ENCODE measurements at places on chromosomes 16 and 17.
A peak's percentile ranks its signal among the peaks of the same experiment; 100 is the strongest.

- no peak for DNase-seq
Measured at GRCh38 chr16:15976225-15976812, 26.9 kb downstream of the ABCC1 start.

DNA sequence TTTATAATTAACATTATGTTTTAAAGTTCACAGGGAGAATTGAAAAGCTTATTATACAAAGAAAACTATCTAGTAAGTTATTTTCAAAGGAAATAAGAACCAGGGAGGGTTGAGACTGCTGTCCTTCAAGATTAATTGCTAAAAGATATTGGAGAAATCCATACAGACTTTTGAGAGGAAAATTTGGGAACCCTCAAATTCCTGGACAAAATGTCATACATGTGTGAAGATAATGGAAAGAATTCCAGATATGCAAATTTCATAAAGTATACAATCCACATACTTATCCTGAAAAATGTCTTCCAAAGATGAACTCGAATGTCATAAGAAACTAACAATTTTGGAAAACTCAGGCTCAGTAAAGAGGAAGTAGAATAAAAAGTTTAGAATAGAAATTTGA, 213.8 kb downstream of the HS3ST3A1 start:
- no peak for DNase-seq

GRCh38 chr17:40345994-40346764, 18.4 kb downstream of the GJD3 start:
- DNase-seq = no peak

DNA sequence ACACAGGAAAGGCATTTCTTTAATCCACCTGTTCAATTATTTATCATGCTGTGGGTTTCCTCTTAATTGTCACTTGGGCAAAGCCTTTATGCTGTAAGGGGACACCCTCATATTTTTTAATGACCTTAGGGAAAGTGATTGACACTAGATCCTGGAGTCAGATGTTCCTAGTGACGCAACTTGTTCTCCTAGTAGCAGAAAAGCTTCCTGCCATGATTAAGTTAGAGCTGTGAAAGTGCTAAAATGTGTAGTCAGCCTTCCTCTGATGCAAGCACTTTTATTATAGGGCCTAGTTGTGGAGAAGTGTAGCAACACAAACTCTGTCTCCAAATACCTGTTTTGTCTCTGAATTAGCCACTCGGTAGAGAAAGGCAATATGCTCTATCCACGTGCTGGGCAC, 12.3 kb downstream of the TMEM100 start:
- no peak for DNase-seq

GRCh38 chr17:73138541-73139138, 26.2 kb upstream of the SSTR2 start:
- no peak for DNase-seq

DNA sequence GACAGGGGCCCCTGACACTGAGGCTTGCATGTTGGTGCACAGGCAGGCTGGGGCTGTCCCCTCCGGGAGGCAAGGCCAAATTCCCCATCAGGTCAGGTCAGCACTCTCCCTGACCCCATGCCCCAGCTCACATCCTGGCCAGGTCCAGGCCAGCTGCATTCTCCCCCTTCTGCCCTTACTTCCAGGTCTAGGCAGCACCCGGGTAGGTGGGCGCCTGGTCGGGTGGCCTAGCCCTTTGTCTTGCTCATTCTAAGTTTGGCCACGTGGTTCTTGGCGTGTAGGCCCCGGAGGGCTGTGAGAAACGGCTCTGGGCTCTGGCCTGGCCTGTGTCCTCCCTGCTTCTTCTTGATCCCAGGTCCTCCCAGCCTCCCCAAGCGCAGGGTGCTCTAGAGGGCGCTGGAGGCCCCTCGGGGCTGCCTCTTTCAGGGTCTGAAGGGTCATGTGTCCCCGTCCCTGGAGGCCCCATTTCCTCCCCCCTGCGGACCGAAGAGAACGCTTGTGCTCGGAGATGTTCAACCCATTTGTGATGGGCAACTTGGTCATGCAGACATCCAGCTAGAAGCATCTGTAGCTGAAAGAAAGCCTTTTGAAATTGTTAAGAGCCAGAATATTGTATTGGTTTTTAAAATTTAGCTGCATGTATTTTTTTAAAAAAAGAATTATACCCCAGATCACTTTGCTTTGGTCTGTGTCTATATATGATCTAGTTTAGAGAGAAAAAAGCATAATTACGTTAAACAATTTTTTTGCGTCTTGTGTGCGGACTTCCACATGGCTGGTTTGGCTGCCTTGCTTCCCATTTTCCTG, 6.7 kb downstream of the BAHCC1 start:
- DNase-seq = no peak

DNA sequence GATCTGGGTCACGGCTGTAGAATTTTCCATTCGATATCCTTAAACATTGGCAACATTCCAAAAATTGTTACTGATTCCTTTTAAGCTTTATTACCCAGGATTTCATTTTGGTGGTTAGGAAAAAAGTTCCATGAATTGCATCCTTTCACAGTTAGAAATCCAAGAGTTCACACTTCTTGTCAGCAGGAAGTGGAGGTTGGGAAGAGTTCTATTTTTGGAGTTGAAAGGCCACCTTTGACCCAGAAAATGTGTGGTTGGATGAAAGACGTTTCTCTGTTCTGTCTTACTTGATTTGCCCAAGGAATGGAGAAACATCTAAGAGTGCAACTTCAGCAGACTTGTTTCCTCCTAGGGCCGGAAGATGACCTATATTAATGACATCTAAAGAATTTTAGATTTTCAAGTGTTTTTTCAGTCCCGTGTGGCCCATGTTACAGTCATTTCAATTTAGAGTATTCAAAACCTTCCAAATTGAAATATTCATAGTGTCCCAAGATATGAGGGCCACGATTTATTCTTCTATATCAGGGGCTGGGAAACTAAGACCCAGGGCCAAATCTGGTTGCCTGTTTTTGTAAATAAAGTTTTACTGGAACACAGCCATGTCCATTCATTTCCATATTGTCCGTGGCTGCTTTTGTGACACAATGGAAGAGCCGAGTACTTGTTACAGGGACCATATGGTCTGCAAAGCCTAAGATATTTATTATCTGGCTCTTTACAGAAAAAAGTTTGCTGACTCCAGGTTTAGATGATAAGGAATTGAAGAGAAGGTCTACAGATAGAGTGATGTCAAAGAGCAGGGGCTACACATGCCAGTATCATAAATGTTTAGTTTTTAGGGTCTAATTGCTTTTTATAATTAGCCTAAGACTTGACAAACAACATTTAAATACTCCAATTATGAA, 50.2 kb downstream of the CDK5R1 start:
- no peak for DNase-seq

- DNase-seq = no peak
Measured at GRCh38 chr17:21573961-21574610, 118.2 kb upstream of the KCNJ18 start.

DNA sequence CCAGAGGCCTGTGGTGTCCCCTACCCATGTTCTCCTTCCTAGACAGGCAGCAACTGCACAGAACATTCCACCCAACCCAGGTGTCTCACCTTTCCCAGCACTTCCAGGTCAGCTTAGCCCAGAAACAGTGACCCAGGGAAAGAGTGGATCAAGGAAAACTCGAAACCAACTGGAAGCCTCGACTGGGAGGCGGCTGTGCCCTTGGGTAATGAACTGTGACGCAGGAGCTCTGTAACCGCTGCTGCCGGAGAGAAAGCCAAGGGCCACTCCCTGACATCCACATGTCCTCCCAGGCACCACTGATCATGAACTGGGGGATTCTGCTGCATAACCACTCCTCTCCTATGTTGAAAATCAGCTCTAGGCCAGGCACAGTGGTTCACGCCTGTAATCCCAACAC, 34.4 kb downstream of the WDR59 start:
- DNase-seq = no peak

DNA sequence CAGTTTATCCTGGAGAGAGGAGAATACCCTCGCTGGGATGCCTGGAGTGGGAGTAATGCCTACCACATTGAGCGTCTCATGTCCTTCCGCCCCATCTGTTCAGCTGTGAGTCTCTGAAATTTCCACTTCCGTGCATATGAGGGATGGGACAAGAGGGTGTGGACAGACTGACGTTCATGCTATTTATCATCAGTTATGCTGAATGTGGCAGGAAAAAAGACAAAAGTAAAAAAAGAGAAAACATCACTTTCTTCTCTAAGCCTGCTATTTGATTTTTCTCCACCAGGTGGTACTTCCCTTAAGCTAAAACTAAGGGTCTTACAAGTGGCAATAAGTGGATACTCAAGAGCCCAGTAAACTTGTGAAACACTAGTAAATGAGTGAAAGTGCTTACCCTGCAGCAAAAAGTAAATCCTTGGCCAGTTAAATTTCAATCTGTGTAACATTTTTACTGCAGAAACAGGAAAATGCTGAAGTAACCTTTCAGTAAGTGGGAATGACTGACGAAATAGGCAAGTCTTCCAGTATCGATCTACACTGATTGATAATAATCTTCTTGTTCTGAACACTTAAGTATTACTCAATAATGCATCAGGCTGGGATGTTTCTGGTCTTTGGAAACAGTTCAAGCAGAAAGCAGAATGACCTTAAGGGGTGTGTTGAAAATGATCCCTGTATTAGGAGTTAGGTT, 5.6 kb downstream of the CRYBA1 start:
- no peak for DNase-seq

DNA sequence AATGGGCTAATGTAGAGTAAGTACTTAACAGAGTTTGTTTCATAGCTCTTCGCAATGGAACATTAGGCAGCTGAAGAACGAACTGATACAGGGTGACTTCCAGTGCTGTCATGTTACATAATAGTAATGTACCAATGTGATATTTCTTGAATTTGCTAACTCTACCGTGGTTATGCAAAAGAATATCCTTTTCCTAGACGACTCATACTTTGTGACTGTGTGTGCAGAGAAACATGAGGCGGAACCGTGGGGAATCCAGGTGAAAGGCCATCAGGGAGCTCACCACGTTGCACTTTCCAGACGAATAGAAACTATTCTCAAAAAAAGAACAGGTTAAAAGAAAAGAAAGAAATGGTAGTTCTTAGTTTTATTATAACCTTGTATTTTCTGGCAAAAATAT, 13.2 kb downstream of the NOB1 start:
- no peak for DNase-seq

- DNase-seq = no peak
Measured at GRCh38 chr17:32904891-32905290, 23.1 kb upstream of the TMEM98 start.

DNA sequence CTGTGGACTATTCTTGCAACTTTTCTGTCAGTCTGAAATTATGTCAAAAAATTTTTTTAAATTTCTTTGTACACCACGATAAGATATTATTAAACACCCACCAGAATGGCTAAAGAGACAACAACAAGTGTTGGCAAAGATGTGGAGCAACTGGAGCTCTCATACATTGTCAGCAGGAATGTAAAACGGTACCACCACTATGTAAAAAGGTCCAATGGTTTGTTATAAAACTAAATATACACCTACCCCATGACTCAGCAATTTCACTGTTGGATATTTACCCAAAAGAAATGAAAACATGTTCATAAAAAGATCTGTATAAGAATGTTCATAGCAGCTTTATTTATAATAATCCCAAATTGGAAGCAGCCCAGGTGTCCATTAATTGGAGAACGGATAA, 7.2 kb downstream of the KIAA0753 start:
- no peak for DNase-seq

GRCh38 chr16:27238016-27238587, 30.5 kb downstream of the NSMCE1 start:
- no peak for DNase-seq

DNA sequence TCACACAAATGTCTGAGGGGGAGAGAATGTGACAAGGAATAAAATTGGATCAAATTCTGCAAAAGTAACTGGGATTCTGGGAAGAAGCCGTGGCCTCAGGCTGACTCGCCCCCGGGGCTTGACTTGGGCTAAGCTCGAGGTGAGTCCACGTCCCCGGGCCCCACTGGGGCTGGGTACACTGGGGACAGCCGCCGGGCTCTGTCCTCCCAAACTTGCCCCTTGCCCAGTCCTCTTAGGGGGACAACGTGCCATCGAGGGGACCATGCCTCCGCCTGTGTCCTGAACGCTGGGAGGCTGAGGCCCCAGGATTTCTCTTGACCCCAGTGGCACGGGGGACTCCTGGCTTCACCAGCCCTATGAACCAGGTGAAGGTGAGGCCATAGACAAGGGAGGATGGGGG, 21.1 kb downstream of the DOC2B start:
- no peak for DNase-seq

- DNase-seq = no peak
Measured at GRCh38 chr16:521381-522210, 5.9 kb upstream of the CAPN15 start.

DNA sequence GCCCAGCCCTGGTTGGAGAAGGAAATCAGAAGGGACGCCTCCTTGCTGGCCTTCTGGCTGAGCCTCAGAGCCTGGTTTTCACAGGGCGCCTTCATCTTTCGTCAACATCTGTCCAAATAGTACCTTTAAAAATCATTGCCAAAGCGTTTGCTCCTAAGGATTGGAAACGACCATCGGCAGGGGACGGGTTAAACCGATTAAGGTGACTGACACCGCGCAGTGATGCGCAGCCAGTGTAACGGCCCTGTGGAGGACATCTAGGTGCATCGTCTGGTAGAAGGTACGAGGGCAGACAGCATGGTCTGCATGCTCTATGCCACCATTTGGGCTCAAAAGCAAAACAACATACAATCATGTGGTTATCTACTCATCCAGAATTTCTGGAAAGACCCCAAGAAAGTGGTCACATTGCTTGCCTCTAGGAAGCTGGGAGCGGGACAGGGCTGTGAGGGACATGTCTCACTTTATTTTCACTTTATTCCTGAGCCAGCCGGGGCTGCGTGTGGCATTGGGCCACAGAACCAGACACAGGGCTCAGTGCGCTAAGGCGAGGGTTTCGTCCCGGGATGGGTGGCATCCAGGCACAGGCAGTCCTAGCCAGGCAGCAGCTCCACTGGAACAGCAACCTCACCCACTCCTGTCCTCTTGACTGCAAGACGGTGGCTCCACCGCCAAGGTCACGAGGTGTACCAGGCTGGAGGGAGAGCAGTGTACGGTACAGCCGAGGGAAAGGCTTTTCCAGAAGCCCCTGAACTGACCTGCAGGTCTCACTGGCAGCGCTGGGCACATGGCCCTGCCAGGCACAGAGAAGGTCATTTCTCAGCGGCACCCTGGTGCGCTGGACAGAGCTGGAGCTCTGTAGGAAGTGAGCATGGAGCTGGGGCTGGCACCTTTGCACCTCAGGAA, 40.9 kb upstream of the JPH3 start:
- no peak for DNase-seq

DNA sequence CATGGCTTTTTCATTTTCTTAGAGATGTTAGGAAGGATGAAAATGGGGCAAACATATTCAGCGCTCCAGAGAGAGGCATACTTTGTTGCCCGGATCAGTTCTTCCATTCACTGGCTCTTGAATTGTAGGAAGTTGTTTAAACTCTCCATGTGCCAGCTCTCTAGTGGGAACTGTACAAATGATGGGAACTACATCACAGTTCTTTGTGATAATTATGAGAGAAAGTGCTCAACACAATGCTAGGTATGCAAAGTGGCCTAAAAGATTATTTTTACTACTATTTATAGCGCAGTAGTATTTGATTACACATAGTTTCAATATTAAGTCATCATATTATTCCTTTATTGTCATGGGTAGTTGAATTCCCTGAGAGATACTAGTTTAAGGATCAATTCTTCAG, 268.5 kb downstream of the RBFOX1 start:
- DNase-seq = no peak

- DNase-seq = peak; percentile 66
Measured at GRCh38 chr17:63447471-63448009, 1.4 kb upstream of the CYB561 start.

- DNase-seq = no peak
Measured at GRCh38 chr17:59366773-59367656, 35.6 kb downstream of the YPEL2 start.

GRCh38 chr17:518047-518735, 165.6 kb upstream of the RPH3AL start:
- DNase-seq = no peak

All from NCI-H2081 treated with DMSO at 0.1 percent for 48 hours (cell line).